ENCODE measurements at places on chromosomes 1 and 21.

DNA sequence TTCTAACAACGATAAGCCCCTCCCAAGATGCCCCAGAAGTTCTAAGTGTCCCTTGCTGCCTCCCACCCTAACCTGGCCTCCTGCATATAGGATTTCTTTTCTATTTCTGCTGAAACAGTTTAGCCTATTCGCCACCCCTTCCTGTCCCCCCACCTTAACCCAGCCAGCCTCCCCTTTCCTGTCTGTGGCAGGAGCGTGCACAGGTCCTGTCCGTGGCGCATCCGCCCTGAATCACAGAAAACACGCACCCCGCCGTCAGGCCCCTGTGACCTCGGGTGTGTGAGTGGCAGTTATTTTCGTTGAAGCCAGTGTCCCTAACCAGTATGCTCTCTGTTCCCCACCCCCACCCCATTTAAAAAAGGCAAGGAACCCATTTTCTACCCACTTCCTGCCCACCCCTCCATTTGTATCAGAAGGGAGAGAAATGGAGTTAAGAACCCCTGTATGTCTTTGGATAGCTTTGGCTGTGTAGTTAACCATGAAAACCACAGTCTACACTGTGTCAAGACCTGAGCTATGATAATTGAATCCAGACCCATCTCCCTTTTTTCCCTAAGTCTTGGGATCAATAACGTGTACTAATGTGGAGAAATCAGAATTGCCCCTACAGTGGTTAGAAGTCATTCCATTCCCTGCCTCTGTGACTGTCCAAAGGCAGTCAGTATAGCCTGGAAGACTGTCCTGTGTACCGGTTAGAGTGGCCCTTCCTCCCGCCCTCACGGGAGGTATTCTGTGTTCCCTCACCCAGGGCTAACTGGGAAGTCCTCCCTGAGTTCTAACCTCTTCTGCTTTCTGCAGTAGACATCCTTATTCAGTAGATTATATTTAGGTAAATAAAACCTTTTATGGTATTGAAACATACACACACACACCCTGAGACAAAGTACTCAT, 1.8 kb downstream of the PLEKHO1 start:
- peak; percentile 66 for DNase-seq

GRCh38 chr1:33284049-33284448, 27.8 kb downstream of the ZNF362 start:
- DNase-seq = no peak

DNA sequence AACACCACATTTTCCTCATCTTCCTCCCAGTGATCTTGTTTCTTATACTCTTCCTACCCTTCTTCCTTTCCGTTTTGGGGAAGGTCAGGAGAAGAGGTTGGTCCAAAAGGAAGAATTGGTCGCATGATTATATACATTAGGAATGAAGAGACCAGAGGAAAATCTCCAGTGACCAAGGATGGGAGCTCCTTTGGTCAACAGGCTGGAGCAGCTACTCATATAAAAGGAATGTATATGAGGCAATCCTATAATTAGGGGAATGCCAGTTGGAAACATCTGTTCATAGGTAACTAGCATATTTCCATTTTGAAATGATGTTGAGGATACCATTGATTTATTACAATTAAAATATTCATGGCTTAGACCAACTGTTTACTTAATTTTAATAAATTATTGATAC, 114.5 kb downstream of the LRRC40 start:
- DNase-seq = no peak

- no peak for DNase-seq
Observed at GRCh38 chr1:212584092-212584886, 24.3 kb upstream of the ATF3 start.

DNA sequence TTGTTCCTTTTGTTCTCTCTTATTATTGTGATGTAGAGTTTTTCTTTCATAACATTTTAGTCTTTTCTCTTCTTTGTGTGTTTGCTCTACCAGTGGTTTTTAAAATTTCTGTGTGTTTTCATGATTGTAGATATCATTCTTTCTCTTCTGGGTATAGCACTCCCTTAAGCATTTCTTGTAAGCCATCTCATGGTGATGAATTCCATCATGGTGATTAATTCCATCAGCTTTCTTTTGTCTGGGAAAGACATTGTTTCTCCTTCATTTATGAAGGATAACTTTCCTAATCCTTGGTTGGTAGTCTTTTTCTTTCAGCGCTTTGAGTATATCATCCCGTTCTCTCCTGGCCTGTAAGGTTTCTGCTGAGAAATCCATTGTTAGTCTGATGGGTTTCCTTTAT, 22.7 kb downstream of the CD55 start:
- DNase-seq = no peak

GRCh38 chr1:84363622-84364021, 34.7 kb upstream of the DNASE2B start:
- no peak for DNase-seq

DNA sequence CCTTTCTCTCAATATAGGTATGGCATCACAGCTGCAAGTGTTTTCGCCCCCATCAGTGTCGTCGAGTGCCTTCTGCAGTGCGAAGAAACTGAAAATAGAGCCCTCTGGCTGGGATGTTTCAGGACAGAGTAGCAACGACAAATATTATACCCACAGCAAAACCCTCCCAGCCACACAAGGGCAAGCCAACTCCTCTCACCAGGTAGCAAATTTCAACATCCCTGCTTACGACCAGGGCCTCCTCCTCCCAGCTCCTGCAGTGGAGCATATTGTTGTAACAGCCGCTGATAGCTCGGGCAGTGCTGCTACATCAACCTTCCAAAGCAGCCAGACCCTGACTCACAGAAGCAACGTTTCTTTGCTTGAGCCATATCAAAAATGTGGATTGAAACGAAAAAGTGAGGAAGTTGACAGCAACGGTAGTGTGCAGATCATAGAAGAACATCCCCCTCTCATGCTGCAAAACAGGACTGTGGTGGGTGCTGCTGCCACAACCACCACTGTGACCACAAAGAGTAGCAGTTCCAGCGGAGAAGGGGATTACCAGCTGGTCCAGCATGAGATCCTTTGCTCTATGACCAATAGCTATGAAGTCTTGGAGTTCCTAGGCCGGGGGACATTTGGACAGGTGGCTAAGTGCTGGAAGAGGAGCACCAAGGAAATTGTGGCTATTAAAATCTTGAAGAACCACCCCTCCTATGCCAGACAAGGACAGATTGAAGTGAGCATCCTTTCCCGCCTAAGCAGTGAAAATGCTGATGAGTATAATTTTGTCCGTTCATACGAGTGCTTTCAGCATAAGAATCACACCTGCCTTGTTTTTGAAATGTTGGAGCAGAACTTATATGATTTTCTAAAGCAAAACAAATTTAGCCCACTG, 11.5 kb downstream of the HIPK1 start:
- no peak for DNase-seq

Measured in stimulated activated CD4-positive, alpha-beta T cell treated with anti-CD3 and anti-CD28 coated beads, TNF-alpha, amount 100 ng/mL, for 1 hour (primary cell).